ENCODE measurements at places on chromosomes 12 and 14.

DNA sequence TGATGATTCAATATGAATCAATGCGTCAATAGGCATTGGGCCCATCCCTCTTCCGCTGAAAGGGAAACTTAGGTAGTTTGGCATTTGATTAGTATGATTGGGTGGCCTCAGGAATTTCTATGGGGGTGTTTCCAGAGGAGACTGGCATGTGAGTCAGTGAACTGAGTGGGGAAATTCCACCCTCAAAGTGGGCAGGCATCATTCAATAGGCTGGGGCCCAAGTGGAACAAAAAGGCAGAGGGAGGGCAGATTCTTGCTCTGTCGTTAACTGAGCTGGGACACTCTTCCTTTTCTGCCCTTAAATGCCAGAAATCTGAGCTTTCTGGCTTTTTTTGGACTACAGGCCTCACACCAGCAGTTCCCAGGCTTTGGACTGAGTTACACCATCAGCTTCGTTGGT, 373.5 kb downstream of the RPS29 start:
- DNase-seq: no peak

DNA sequence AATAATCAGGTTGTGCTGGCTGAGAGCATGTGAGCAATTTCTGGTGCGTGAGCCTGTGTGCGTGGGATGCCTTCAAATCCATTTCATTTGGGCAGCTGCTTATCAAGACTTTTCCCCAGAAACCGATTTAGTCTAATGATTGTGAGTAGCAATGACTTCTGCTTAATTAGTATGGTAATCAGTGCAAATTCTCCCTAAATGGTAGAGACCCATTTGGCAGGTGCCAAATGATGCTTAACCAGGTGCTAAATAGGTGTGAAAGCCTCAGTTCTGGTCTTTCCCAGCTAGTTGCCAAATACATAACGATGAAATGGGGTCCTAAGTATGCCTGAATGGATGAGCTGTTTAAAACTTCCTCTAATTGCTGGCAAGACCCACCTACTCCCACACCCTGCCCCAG, 248.4 kb upstream of the CCDC196 start:
- DNase-seq: no peak

GRCh38 chr12:84276215-84276614, 636.4 kb downstream of the SLC6A15 start:
- no peak for DNase-seq

- peak; percentile 45 for DNase-seq
Measured at GRCh38 chr12:124457287-124458219, 109.9 kb downstream of the NCOR2 start.

DNA sequence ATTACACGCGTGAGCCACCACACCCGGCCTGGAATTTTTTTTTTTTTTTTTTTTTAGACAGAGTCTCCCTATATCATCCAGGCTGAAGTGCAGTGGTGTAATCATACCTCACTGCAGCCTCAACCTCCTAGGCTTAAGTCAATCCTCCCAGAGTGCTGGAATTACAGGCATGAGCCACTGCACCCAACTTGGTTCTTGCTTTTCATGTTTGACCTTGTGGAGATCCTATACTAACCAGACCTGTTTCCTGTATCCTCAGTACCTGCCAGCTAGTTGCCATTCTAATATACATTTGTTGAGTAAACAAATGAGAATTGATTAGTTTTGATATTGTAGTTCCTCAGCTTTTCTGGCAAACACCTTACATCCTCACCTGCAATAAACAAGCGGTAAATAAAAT, 3.2 kb upstream of the VSIG10 start:
- DNase-seq: no peak

DNA sequence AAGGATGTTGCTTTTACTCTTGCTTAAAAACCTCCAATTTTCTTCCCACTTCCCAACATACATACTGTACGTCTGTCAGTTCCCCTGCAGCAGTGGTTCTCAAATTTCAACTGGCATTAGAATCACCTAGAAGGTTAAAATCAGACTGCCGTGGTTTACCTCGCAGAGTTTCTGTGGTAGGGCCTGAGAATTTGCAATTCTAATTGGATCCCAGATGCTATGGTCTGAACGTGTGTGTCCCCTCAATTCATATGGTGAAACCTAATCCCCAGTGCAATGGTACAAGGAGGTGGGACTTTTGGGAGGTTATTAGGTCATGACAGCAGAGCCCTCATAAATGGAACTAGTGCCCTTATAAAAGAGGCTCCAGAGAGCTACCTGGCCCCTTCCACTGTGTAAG, 226.9 kb downstream of the CRADD start:
- no peak for DNase-seq

DNA sequence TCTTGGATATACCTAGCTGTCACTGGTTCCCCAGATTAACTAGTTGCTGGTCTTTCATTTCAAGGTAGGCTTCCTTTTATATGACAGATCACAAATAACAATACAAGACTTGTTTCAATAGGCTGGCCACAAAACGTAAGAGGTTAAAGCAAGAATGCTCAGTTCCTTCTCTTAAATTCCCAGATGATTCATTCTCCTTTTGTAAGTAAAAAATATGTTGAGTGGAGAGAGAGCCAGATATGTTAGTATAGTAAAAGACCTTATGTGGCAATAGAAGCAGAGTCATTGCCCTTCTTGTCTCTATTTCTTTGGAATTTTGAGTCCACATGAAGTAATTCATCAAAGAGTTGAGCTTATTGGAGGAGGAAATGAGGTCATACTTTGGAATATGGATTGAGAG, 939.0 kb upstream of the ATXN7L3B start:
- DNase-seq: no peak

GRCh38 chr14:76917745-76918255, 91.6 kb downstream of the LRRC74A start:
- DNase-seq: no peak

- DNase-seq: no peak
Measured at GRCh38 chr12:126385785-126386184, 1320.5 kb downstream of the AACS start.

- no peak for DNase-seq
Measured at GRCh38 chr14:64200170-64200569, 94.0 kb downstream of the ESR2 start.

DNA sequence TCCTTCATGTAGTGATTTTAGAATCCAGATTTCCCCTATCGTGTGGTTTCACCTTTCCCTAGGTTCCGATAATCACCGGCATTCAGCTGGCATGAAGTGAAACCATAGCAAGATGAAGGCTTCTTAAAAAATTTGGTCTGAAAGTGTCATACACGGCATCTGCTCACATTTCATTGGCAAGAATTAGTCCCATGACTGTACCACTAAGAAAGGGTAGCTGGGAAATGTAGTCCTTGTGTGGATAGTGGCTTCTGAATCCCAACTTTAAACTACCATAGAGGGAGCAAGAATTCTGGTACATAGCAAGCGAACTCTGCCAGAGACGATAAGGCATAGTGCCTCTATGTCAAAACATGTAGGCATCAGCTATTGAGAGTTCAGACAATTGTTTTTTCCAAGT, 360.1 kb upstream of the TBX3 start:
- no peak for DNase-seq

- no peak for DNase-seq
Measured at GRCh38 chr14:37655418-37655817, 60.0 kb downstream of the TTC6 start.

DNA sequence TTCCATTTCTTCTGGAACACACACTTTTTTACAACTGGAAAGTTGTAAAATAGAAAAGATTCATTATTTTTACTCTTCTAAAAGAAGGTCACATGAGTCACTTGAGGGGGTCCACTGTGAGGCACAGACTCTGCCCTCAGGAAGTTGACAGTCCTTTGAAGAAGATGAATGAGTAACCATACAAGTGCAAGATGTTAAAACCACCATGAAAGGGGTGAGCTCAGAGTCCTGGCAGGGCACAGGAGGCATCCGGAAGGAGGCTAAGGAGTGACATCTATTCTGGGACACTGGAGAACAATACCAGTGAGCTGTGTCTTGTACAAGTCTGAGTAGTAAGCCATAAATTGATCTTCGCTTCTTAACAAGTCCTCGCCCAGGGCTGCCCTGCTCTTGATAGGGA, 126.0 kb upstream of the FRMD6 start:
- DNase-seq: no peak

- no peak for DNase-seq
Measured at GRCh38 chr12:116863275-116863767, 17.9 kb downstream of the HRK start.

GRCh38 chr12:13347241-13348043, 150.9 kb downstream of the EMP1 start:
- DNase-seq: peak; percentile 17

GRCh38 chr14:28088125-28088524, 678.5 kb upstream of the FOXG1 start:
- no peak for DNase-seq

- no peak for DNase-seq
Measured at GRCh38 chr12:116598311-116599284, 39.4 kb downstream of the MAP1LC3B2 start.

DNA sequence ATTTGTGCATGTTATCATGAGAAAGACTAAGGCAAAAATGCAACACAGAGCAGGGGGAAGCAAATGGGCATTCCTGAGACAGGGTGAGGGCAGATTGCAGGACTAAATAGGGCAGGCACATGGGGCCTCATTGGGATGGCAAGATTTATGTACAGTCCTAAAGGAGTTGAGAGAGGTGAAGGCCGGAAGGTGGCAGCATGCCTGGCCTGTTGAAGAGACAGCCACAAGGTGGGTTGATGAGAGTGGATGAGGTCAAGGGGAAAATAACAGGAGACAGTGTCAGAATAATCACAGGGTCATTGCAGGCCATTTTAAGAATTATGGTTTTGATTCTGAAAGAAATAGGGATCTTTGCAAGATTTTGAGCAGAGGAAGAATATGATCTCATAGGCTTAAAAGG, 21.0 kb downstream of the PAH start:
- DNase-seq: no peak

- no peak for DNase-seq
Measured at GRCh38 chr12:58034311-58034710, 92.9 kb downstream of the ATP23 start.

DNA sequence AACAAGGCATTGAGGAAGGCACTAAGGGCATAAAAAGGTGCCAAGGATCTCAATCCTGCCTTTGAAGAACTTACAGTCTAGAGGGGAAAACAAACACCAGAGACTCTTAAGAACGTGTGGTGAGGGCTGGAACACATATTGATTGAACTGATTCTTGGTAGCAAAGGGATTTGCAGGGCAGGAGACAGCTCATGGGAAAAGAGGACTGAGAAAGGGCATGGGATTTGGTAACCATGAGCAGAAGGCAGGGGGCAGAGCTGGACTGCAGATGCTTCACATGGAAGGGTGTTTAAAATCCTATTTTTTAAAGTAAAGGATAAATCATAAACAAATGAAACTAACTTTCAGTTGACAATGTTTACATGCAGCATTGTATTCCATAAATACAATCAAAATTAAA, 203.1 kb downstream of the ITPR2 start:
- DNase-seq: no peak

DNA sequence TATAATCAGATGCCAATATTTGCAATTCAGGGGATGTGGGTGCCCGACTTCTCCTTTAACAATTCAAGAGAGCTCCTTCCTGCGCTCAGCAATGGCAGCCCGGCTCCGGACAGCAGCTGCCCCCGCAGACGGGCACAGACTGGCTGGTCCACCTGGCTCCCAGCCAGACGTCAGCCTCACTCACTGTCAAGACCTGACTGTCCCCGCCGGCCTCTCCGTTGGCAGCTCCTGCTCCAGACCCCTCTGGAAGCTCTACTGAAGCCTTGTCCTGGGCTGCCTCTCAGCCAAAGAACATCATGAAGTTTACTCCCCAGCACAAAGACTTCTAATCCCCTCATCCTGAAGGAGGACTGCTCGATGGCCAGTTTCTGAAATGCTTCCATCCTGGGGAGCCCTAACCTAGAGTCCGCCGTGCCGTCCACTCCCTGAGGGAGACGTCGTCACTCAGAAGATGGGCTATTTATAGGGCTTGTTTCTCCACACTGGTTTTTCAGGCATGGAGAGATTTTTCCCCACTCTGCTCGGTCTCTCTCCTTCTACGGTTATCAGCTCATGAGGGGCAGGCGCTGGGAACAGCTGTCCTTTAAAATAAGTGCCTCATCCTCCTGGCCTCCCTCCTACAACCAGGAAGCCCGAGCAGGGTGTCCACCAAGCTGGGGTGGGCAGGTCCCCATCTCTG, 126.2 kb downstream of the RFLNA start:
- DNase-seq: no peak

- no peak for DNase-seq
Measured at GRCh38 chr12:110373425-110373824, 30.1 kb downstream of the ANAPC7 start.

DNA sequence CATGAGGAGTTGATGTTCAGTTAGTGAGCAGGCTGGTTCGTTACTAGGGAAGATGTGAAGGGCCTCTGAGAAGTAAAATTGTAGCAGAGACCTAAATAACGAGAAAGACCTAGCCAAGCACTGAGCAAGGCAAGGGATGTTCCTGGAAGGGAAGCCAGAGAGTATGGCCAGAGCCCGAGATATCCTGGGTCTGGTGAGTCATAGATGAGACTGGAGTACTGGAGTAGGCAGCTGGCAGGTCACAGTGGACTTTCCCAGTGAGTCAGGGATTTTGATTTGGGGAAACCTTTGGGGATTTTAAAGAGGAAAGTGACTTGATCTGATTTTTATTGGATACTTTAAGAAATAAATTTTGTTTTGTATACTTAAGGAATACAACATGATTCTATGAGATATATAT, 369.0 kb downstream of the DIO2 start:
- no peak for DNase-seq

DNA sequence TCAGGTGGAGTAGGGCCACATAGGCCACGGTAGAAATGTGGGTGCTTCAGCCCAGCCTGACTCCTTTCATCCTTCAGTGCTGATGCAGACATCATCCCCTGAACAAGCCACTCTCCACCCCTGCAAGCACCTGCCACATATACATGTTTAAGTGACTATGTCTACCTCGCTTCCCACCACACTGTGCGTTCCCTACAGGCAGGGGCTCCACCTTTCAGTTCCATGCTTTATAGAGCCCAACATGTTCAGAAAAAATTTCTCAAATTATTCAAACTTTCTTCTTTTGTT, 11.6 kb downstream of the SLC7A7 start:
- DNase-seq: no peak

DNA sequence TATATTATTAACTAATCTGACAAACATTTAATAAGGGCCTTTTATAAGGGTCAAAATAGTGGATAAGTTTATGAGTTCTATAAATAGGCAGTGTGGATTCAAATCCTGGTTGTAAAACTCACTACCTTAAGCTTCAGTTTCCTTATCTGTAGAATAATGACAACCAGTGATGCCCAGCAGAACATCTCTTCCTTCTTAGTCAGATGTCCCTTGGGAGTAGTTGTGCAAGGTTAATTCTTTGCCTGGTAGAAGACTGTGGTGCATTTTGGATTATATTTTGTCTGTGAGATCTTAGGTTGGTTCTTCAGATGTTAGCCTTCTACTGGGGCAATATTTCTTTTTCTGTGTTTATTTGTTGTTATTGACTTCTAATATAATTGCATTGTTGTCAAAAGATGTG, 59.5 kb downstream of the ARID2 start:
- no peak for DNase-seq

- no peak for DNase-seq
Measured at GRCh38 chr12:94092516-94093241, 55.7 kb upstream of the PLXNC1 start.
